Transverse colon (tissue), 4 donors: ENCODE measurements at places on chromosomes 7 and 10.
A peak's percentile ranks its signal among the peaks of the same experiment; 100 is the strongest.

GRCh38 chr7:101974393-101974792 lies 157.0 kb downstream of the CUX1 start:
- no peak for DNase-seq

DNA sequence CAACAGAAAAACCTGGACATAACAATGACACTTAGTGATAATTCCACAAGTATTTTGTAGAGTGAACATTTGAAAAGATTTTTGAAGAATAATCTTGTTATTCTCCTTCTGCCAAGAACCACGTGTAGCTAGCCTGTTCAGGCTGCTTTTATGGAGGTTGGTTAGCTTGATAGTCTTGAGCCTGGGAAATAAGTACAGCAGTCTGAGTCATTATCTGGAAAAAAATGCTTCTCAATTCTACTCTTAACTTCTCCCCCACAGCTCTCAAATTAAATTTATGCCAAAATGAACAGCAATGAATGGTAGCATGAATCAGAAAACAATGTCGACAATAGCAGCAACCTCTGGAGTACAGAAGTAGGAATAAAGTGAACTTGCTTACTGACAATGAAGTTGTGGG lies 63.2 kb downstream of the GPR37 start:
- no peak for DNase-seq

DNA sequence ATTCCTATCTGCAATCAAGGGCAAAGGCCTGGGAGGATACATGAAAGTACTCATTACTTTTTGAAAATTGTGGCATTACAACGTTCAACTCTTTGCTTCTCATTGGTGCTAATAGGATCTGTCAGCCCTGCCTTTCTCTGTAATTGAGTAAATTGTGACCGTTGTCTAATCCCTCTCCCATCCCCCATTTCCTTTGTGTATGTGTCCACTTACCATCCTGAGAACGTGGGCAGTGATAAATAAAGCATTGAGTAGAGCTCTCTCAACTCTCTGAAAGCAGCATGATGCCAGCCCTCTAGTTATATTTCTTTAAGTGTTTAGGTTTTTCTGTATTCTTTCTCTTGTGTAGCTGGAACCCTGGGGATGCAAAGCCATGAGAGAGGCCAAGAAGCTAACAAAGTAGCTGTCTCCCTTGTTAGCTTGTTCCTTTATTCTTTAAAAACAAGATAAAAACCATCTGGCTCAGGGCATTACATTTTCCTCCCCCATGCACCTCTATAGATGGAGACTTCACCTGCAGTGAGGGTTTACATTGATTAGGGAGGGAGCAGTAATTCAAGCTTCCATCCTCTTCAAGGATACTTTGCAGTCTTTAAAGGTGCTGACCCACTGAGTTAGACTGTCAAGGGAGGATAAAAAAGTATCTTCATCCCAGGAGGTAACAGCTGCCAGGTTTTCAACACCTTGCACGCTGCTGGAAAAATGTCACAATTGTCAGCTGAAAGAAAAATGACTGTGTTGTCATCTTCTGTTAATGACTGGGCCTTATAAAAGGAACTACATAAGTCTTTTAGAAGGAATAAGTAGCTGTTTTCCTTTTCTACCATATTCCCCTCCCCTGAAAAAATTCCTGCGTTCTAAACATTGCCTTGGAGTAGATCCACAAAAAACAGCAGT lies 112.3 kb downstream of the BTRC start:
- no peak for DNase-seq

- peak; percentile 64 for DNase-seq
Observed at GRCh38 chr10:75191821-75192568, 18.6 kb upstream of the VDAC2 start.

DNA sequence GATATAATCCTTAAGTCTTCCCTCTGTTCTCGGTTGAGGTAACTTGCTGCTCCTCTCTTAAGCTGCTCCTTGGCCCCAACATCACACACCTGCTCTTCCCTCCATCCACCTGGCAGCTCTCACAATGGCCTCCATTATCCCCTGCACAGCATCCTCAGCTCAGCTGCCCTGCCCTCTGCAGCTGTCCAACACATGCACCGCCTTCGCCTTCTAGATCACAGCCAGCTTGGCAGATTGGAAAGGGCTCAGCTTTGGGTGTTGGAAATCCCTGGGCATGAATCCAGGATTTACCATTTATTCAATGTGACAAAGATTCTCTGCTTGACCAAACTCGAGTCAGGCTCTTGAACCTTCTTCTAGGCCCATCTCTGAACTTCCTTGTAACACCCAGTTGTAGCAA lies 20.6 kb downstream of the RGR start:
- peak; percentile 15 for DNase-seq

DNA sequence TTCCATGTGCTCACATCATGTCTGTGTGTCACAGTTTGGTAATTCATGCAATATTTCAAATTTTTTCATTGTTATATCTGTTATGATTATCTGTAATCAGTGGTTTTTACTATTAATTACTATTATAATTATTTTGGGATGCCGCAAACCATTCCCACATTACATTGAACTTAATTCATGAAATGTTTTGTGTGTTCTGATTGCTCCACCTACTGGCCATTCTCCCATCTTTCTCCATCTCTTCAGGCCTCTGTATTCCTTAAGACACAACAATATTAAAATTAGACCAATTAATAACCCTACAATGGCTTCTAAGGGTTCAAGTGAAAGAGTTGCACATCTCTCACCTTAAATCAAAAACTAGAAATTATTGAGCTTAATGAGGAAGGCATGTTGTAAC lies 398.5 kb downstream of the PCDH15 start:
- no peak for DNase-seq

DNA sequence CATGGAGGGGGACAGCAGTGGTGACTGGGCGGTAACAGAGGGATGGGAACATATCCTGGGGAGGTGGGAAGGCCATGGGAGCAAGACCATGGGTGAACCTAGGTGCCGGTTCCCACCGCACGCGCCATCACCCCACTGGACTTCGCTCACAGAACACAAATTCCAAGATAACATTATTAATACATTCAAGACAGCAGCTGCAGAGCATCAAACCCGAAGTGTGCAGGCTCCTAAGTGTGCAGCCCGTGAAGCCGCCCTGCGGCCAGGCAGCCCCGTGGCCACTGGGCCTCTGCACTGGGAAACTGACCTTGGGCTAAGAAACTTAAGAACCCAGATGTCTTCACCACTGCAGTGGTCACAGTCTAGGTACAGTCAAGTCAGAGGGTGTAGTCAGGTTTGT lies 42.8 kb upstream of the ZRANB1 start:
- DNase-seq, result no peak
